ENCODE measurements at places on chromosomes 2 and 18. TPM values are rescaled to one million over a fixed set of nuclear protein-coding genes. Genes with fewer than 3 reads are reported as not detected.

The CHRNG gene
- not detected for total RNA-seq

The TM4SF20 gene
- total RNA-seq = 0.09 TPM

The RGPD5 gene
- total RNA-seq = 22.0 TPM

The XRCC5 gene
- 190 TPM for total RNA-seq

The DSEL gene
- total RNA-seq = 43.2 TPM

The DSG1 gene
- not detected for total RNA-seq

The ERBB4 gene
- total RNA-seq = not detected

The CFAP65 gene
- total RNA-seq = not detected

The UGT1A6 gene
- 0.09 TPM for total RNA-seq

The RND3 gene
- 606 TPM for total RNA-seq

The IL36G gene
- not detected for total RNA-seq

The ALK gene
- total RNA-seq = under 0.01 TPM

The SNRPD1 gene
- total RNA-seq = 11.9 TPM

The OSGEPL1 gene
- 5.0 TPM for total RNA-seq

The C2orf81 gene
- 0.57 TPM for total RNA-seq
